ENCODE measurements at places on chromosomes 12 and 14.

- DNase-seq: peak; percentile 69
These were observed 113.3 kb upstream of the PRB2 start for GRCh38 chr12:11508699-11509098.

- no peak for DNase-seq
These were observed 11.4 kb upstream of the KRT2 start for GRCh38 chr12:52663420-52663819.

DNA sequence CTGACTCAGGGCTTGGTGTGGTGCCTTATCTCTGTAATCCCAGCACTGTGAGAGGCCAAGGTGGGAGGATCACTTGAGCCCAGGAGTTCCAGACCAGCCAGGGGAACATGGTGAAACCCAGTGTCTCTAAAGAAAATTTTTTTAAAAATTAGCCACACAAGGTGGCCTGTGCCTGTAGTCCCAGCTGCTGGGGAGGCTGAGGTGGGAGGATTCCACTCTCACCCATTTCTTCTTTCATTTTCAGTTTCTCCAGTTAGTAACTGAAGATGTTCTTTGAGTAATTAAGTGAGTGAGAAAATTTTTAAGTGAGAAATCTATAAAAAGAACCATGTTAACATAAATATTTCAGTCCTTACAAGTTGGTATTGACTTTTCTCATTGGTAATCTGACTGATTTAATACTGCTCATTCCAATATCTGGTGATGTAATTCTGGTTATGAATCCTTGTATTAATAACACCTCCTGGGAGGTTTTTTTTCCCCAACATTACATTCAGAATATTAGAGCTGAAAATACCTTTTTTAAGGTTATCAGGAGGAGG is 6.1 kb downstream of the METTL3 start:
- peak; percentile 26 for DNase-seq

- peak; percentile 96 for DNase-seq
These were observed 89.6 kb downstream of the DAAM1 start for GRCh38 chr14:59278111-59278510.

DNA sequence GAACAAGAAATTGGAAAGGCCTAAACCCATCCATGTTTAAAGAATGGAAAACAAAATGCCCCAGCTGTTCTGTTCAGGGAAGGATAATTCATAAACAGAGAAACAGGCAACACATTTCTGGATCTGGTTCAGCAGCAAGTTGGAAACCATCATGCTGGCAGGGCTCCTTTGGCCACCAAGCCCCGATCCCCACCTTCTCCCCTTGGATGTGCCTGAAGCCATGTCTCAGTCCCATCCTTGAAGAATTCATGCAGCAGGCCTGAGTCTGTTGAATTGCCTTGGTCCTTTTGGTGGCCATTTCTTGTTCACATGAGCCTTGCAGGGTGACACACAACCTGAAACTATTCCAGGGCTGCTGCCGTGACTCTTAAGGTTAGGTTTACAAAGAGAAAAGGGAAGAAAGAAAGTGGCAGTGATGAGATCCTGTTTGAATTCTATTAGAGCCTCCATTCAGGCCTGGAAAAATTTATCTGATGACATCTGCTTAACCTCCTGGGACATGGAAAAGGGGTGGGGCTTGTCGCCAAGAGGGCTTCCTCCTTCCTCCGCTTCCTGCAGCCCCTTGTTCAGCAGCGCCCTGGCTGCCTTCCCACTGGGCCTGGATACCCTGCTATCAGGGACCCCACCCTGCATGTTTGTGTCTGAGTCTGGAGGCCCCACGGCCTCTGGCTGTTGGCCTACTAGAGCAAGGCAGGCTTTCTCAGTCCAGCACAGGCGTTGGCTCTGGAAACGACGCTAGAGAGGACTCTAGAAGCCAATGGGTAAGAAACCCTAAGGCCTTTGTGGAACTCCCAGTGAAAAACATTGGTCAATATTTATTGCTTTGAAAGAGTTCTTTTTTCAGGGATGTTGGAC is 341.9 kb downstream of the C12orf75 start:
- DNase-seq: no peak

- no peak for DNase-seq
These were observed 129.8 kb downstream of the ACSS3 start for GRCh38 chr12:81207664-81208063.

DNA sequence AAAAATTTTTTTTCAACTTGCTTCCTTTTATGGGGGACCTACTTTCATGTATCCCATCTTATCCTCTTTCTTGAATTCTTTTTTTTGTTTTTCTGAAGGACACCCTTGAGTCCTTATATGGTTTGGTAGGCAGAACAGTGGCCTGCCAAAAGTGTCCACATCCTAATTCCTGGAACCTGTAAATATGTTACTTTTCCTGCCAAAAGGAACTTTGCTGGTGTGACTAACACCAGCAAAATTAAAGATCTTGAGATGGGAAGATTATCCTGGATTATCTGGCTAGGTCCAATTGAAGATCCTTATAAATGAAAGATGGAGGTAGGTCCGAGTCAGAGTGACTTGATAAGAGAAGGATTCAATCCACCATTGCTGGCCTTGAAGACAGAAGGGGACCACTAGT is 5.3 kb downstream of the NUBPL start:
- DNase-seq: no peak

DNA sequence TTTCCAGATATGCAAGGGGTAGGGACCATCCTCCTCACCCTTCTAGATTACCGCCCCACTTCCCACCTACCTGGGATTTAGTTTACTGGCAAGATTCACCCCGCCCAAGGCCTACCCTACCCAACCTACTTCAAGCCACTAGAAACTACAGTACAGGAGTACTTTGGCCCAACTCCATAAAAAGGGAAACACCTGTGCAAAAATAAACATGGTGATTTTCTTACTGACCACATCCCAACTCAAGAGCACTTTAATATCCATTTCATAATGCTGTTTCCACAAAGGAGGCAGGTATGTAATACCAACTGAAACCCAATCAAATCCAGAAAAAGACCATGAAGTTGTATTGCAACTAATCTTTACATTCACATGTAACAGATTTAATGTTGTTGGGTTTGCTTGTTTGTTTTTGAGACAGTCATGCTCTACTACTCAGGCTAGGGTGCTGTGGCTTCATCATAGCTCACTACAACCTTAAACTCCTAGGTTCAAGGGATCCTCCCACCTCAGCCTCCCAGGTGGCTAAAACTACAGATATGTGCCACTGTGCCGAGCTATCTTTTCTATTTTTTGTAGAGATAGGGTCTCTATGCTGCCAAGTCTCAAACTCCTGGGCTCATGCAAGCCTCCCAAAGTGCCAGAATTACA is 41.7 kb upstream of the RAP1B start:
- no peak for DNase-seq

DNA sequence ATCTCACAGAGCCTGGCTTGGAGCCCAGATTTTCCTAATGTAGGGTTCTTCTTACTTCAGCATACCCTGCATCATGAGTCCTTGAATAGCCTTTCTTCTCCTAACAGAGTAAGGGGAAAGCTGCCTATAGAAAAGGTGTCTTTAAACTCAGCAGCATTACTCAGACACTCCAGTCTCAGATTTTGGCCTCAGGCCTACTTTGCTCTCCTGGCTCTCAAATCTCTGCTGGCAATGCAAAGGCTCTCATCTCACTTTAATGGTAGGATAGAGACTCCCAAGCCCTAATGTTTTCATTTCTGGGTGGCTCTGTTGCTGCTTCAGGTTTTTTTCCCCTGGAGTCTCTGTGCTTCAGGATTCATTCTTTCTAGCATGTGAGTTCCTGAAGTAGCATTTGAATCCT is 9.1 kb upstream of the NKX2-8 start:
- DNase-seq: no peak

DNA sequence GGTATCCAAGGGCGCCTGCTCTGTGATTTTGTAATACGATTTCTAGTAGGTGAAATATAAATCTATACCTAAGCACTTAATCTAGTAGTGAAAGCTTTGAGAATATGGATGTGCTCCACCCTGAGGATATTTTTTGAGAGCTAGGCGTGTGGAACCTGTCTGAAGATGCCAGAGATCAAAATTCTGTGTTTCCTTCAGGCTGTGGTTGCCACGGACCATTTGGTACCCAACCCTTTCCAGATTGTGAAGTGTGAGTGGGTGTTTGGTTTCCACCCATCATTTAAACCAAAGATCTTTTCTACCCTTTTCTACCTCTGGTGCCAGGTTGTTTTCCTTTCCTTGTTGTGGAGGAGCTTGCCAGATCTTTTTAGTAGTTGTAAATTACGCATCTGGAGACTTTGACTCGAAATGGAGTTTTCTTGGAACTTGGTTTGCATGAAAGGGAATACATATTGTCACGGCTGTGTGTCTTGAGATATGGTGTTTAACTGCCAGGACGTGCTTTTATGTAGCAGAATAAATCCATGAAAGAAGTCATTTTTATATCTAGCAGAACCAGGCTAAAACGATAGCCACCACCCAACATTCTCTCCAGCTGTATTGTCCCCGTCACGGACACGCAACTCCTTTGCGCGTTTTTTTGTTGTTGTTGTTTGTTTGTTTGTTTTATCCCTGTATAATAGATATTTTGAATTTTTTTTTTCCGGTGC is 2.2 kb downstream of the LRFN5 start:
- peak; percentile 16 for DNase-seq

DNA sequence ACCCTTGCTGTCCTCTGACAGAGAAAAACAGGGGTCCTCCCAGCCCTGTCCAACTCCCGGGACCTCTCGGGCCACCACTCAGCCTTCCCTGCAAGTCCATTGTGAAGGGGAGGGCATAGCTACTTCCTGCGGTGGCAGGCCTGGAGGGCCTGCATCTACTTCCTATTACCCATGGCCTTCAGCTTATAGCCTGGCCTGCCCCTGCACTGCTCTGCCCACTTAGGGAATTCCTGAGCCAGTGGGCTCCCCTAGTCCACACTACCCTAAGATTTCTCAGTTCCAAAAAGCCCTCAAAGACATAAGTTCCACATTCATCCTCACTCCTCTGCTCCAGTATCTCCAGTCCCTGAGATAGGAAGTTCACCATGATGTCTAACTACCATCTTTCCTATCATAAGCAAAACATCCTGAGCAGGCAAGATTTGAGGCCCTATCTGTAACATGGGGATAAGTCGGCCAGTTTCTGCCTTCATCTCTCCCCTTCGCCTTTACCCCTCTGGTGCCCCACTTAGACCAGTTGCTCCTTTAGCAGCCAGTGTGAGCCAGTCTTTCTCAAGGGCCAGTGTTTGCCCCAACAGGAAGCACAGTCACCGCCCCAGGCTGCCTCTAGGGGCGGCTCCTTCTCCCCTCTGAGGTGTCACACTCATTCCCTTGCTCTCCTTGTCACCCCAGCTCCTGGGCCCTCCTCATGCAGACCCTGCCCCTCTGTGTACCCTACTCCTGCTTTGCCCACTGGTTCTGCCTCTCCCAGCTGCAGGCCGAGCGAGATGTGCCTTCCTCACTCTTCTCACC is 10.9 kb downstream of the HDAC7 start:
- DNase-seq: no peak

- no peak for DNase-seq
These were observed 40.3 kb downstream of the NOPCHAP1 start for GRCh38 chr12:105026411-105026810.

- DNase-seq: no peak
These were observed 890 bp downstream of the KRT71 start for GRCh38 chr12:52552055-52552454.

- peak; percentile 82 for DNase-seq
These were observed 10.0 kb upstream of the DDX47 start for GRCh38 chr12:12803186-12803585.

- no peak for DNase-seq
These were observed 5.1 kb downstream of the ADCY4 start for GRCh38 chr14:24329736-24330135.

GRCh38 chr12:124750149-124750656 is 113.5 kb downstream of the SCARB1 start:
- no peak for DNase-seq

- DNase-seq: no peak
These were observed 9.5 kb downstream of the TBX3 start for GRCh38 chr12:114674251-114675047.

DNA sequence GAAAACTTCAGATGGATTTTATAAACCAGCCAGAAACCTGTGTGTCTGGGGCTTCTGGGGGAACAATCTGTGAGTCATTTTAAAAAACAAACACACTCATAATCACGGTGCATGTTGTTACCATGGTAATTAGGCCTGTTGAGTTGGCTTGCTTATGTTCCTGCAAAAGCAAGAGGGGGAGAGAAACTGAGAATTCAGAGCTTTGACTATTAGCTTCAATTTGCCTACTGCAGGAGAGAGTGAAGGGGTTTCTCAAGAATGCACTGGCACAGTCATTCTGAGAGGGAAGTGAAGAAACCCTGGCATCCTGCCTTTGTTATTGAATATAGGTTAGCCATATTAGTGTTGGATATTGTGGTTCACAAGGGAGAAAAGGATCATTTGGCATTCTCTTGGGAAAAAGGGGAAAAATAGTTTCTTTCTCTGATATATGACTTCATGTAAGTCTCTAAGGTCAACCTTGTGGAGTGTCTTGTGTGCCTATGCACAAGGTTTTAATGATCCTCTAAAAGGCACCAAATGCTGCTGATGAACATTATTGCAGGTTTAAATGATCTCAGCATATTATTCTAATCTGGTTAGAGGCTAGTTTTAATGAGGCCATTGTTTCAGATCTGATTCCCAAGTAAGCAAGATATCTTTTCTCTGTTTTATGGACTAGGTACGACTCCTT is 12.9 kb downstream of the GNG2 start:
- DNase-seq: peak; percentile 97

- peak; percentile 10 for DNase-seq
These were observed at the start of gene KRT6C for GRCh38 chr12:52473768-52474167. TSS of gene KRT6C (minus strand) at chr12:52473805. CDS start at chr12:52473737, 68 bp downstream.

- peak; percentile 86 for DNase-seq
These were observed 580.2 kb downstream of the ETNK1 start for GRCh38 chr12:23204933-23205778.

GRCh38 chr12:129723260-129723659 is 180.6 kb downstream of the TMEM132D start:
- DNase-seq: no peak

GRCh38 chr12:89883630-89884389 is 175.2 kb upstream of the ATP2B1 start:
- peak; percentile 15 for DNase-seq

DNA sequence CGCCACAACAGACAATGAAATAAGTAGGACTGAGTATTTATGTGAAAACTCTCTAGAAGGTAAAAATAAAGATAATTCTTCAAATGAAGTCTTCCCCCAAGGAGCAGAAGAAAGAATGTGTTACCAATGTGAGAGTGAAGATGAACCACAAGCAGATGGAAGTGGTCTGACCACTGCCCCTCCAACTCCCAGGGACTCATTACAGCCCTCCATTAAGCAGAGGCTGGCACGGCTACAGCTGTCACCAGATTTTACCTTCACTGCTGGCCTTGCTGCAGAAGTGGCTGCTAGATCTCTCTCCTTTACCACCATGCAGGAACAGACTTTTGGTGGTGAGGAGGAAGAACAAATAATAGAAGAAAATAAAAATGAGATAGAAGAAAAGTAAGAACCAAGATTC is 82.7 kb downstream of the VEZT start:
- DNase-seq: no peak
